Adrenal gland (tissue), 19 donors: ENCODE measurements at places on chromosomes 6 and 20.
A peak's percentile ranks its signal among the peaks of the same experiment; 100 is the strongest.

GRCh38 chr20:4820806-4821518 is 99.3 kb downstream of the PRND start:
- DNase-seq: no peak

DNA sequence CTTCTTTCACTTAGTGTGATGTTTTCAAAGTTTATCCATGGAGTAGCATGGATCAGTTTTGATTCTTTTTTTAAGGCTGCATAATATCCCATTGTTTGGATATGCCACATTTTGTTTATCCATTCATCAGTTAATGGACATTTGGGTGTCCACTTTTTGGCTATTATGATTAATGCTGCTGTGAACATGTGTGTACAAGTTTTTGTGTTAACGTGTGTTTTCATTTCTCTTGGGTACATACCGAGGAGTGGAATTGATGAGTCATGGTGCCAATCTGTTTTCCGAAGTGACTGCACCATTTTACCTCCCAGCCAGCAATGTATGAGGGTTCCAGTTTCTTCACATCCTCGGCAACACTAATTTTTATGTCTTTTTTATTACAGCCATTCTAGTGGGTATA is 78.4 kb upstream of the CCDC28A start:
- DNase-seq: no peak

GRCh38 chr20:61219021-61219431 is 33.0 kb upstream of the CDH4 start:
- DNase-seq: no peak

DNA sequence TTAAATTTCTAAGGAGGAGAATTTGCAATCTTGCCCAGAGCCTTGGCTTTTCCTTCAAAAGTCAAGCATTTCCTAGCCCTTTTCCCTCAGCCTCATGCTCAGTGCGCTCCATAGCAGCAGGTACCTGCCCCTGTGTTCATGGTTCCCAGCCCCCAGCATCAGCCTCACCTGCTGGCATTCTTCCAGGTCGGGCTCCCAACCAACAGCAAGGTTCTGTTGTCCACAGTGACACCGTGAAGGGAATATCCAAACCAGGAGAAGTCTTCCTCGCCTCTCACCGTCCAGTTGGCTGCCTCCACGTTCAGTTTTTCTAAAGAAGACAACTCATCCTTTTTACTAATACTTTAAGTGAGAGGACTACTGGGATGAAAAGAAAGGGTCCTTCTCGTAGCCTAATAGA is 42.7 kb downstream of the GPLD1 start:
- DNase-seq: no peak

DNA sequence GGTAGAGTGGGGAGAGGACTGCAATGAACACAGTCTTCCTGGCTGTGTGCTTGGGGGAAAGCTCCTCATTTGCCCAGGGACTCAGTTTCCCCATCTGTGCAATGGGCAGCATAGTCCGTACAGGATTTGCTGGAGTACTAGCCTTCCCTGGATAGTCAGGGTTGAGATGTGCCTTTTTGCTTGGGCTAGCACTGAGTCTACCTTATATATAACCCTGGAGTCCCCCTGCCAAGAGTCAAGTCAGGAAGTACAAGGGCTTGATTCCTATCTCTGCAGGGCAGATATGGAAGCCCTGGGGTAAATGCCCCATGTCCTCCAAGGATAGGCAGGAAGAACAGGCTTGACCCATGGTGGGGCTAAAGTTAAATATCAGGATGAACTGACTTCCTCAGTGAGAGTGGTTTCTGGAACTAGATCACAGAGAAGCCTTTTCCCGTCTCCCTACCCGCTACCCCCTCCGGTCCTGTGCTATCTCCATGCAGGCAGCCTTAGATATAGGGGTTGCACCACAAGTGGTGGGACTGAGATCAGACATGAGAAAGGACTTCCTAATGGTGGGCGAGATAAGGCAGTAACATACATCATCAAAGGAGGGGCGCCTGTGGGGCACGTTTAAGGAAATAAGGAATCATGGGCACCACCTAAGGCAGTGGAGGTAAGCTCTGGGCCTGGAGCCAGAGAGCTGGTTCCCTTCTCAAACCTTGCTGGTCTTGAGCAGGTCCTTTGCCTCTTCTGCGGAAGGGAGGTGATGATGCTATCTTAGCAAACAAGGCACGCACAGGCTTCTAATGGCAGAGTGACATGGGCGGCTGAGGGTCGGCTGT is 157.9 kb downstream of the MRPL14 start:
- peak; percentile 46 for DNase-seq

DNA sequence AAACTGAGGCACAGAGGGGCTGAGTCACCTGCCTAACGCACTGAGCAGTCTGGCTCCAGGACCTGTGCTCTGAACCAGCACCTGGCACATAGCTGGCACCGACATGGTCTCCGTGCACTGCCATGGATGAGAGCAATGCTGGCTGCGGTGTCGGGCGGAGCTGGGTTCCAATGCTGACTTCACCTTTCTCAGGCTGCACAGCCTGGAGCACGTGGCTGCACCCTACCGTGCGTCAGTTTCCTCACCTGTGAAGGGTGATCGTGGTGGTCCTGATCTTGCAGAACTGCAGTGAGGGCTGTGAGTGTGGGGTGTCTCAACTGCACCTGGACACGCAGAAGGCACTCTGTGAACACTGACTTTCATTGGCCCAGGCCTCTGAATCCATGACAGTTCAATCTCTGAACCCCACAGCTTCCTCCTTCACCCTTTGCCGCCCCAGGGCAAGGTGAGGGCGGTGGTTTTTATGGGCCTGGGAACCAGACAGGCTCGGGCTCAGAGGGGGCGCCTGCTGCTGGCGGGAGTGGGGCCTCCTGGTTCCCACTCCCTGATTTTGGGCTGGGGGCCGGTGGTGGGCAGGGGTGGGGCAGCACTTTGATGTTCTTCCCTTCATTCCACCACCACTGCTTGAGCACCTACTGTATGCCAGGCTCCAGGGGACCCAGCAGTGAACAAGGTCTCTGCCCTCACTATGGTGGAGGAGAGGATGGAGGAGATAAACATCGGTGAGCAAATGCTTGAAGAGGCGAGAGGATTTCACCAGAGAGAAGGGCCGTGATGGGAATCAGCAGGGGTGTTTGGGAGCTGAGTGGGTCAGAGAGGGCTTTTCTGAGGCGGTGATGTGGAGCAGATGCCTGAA is 102.9 kb downstream of the CEBPB start:
- DNase-seq: no peak

- DNase-seq: no peak
Observed at GRCh38 chr6:6997263-6998193, 110.2 kb upstream of the RREB1 start.

DNA sequence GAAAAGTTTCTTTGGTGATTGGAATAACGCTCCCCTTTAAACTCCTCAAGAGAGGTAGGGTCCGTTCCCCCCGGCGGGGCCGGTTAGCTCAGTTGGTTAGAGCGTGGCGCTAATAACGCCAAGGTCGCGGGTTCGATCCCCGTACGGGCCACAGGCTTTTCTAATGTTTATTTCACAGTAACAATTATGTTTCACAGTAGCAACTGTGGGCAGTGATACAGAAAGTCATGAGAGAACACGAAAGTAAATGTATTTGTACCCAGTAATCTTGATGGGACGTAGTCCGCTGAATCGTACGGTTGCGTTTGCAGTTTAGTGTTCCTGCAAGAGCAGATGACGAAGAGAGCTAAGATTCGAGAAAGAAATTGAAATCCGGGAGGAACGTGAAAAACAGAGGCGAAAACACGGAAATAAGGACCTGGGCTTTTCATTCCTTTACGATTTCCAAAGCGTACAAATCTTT is 505.5 kb downstream of the PRIM2 start:
- no peak for DNase-seq
